CD8-positive, alpha-beta memory T cell (primary cell): ENCODE measurements at places on chromosomes 1 and 21. TPM values are rescaled to one million over a fixed set of nuclear protein-coding genes. Genes with fewer than 3 reads are reported as not detected.

GRCh38 chr1:184289825-184290550 lies 96.8 kb upstream of the C1orf21 start:
- DNase-seq = no peak

GRCh38 chr1:32889731-32890278 lies 3.5 kb downstream of the HPCA start:
- no peak for DNase-seq

GRCh38 chr1:17377325-17377953 lies 5.4 kb downstream of the PADI6 start:
- no peak for DNase-seq

- DNase-seq = no peak
Measured at GRCh38 chr21:41358193-41359166, 3.3 kb upstream of the MX2 start.

DNA sequence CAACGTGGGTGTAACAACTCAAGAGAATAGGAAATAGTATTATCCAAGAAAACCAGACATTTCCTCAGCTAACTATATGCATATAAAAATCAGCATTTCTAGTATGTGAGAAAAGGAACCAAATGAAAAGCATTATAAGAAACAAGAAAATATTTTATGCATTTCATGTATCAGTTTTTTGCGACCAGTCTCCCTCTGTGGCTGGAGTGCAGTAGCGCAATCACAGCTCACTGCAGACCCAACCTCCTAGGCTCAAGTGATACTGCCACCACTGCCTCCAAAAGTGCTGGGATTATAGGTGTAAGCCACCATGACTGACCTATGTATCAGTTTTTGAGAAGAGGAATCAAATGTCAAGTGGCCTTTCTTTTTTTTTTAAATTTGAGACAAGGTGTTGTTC lies 31.0 kb downstream of the SLC16A1 start:
- DNase-seq = no peak

DNA sequence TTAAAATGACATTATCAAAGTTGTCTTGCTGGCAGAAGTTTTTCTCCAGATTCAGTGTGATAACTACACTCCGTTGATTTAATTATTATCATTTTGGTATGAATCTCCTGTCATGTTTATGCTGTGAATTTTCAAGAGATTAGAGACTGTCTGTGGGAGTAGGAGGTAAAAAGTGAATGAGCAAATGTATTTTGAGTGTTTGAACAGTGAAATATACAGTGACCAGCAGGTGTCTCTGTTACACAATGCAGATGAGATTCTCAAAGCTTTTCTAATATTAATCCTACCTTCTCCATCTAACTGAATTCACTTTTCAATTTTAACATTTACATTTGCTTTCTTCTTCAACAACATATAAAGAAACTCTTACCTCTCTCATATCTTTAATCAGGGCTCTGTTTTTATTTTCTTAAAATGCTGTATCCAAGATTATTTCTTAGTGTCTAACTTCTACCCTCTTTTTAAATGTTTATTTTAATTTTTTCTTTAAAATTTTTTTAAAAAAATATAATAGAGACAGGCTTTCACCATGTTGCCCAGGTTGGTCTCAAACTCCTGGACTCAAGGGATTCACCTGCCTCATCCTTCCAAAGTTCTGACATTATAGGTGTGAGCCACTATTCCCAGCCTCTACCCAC lies 20.9 kb upstream of the HSPA13 start:
- DNase-seq = peak; percentile 25

- no peak for DNase-seq
Measured at GRCh38 chr1:19877821-19878636, 4.2 kb upstream of the OTUD3 start.

DNA sequence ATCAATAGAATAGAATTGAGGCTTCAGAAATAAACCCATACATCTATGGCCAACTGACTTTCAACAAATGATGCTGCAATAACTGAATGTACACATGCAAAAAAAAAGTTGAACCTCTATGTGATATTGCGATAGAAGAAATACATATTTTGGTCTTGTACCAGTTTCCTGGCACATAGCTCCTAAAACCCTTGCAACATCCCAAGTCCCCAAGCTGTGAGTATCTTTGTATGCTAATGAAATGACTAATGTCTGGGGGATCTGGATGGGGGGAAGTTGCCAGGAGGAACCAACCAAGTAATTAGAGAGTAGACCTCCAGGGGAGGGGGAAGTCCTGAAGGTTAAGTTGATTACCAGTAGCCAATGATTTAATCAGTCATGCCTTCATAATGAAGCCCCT lies 24.4 kb downstream of the BLZF1 start:
- DNase-seq = no peak

GRCh38 chr1:162639718-162640117 lies 7.5 kb downstream of the DDR2 start:
- DNase-seq = no peak

- DNase-seq = no peak
Measured at GRCh38 chr1:35838693-35839245, 31.0 kb downstream of the AGO4 start.

GRCh38 chr1:238248356-238248755 lies 357.6 kb upstream of the ZP4 start:
- DNase-seq = no peak

DNA sequence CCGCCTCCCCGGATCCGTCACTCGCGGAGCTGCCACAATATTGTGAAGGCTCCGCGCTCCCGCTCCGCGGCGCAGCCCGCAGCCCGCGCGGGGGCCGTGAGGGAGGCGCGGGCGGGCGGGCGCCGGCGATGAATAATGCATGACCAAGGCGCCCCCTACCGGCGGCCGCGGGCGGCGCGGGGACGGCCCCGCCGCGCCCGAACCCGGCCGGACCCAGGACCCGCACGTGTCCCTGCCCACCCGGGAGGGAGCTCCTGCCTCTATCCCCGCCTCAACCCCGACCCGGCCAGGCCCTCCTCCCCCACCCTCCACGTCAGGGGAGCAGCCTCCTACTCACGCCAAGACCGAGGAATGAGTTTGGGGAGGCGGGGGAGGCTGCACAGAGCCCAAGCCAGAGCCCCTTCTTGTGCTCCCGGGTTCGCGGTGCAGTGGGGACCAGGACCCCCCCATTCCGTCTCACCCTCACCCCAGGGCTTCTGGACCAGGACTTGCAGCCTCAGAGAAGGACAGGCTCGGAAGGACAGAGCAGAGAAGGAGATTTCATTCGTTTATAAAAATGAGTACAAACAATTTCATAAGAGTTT lies 70.8 kb upstream of the CASZ1 start:
- peak; percentile 58 for DNase-seq

- no peak for DNase-seq
Measured at GRCh38 chr1:29105822-29106221, 17.9 kb downstream of the TMEM200B start.

DNA sequence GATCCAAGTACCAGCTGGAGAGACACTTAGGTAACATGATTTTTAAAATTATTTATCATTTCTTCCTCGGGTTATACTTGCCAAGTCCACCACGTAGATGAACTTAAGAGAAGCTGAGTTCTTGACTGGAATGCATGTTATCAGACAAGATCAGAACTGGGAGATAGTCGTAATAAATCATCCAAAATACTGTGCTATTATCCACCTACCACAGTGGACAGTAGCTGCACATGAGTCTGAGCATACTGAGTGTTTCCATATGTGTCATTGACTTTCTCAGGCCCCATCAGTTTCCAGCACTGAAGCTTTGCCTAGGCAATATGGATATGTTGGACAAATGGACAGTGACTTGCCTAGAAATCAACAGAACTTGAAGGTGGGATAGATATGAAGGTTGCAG lies 77.9 kb upstream of the RRP15 start:
- no peak for DNase-seq

- DNase-seq = no peak
Measured at GRCh38 chr1:78054559-78054958, 8.8 kb downstream of the GIPC2 start.

- DNase-seq = no peak
Measured at GRCh38 chr1:2811533-2811918, 10.0 kb upstream of the TTC34 start.

DNA sequence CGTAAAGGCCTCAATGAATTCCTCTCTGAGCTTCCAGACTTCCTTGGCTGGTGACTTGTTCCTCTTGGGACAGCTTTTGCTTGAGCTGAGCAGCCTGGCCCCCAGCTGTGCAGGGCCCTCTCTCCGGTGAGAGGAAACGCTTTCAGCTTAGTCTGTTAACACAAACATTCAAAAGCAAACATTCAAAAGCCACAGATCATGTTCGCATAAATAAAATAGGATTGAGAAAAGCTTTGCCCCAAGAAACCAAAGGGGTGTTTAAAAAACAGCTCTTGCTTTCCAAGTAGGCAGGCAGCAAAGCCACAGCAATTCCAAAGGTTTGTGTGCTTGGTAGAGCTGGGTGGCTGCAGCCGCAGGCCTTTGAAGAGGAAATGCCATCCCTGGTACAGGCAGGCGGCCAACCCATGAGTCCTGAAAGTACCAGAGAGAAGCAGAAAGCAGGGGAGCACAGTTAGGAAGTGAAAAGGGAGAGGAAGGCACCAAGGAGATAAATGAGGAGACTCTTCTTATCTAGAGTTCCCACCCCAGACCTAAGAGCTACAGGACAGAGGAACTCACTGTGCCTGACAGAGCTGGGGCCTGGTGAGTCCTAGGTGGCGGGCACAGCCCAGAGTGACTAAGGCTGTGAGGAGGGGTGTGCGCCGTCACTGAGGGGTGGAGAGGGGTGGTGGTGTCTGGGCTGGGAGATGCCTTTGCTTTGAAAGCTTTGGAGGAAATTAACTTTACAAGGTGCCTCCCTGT lies 48.4 kb downstream of the CCN1 start:
- no peak for DNase-seq

DNA sequence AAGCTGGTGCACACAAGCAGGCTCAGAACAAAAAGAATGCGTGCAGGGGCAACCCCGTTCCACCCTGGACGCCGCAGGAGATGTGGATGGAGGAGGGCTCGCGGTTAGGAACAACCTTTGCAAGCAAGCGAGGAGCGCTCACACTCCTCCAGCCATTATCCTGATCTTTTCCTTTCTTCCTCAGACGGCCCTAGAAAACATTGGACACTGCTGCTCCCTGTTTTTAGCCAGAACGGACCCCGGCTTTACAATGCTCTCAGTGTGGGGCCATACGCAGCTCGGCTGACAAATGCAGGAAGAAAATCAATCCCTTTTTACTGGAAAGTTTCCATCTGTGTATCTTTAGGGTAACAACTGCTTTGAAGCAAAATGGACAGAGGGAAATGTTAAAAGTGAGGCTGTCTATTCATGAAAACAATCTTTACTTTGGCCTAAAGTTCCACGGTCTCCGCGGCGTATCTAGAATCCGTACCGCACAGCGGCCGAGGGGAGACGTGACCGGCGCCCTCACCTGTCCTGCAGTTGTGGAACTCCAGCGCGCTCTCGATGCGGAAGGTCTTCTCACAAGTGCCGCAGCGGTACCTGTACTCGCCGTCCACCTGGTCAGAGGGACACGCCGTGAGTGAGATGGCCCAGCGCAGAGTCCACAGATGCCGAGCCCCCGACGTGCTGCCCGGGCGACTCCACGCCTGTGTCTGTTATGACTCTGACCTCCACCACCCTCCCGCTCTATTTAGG lies 44.0 kb downstream of the PRDM15 start:
- DNase-seq = no peak

DNA sequence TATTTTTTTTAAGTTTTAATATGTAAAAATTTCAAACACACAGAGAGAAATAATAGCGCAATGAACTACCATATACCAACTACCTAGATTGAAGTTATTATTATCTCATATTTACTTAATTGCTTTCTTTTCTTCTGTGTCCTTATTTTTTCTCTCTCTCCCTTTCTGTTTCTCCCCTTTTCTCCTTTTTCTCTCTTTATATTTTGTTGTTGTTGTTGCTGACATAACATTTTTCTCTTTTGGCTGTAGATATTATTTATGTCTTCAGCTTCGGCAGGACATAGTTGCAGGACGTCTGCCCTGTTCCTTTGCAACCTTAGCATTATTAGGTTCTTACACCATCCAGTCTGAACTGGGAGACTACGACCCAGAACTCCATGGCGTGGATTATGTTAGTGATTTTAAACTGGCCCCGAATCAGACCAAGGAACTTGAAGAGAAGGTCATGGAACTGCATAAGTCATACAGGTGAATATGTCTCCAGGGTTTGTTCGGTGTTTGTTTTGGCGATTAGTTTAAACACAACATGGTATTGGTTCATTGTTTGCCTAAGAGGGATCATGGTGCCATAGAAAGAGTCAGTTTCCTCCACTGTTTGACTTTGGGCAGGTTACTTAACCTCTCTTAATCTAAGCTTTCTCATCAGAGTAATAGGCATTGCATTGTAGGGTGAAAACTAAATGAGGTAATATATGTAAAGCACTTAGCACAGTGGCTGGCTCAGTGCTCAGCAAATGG lies 103.8 kb downstream of the EPB41 start:
- no peak for DNase-seq

The MROH9 gene
- not detected for total RNA-seq

The USP1 gene
- 102 TPM for total RNA-seq

The SSX2IP gene
- total RNA-seq = 10.4 TPM

The SOX13 gene
- total RNA-seq = 3.1 TPM

The FPGT gene
- 15.3 TPM for total RNA-seq

The TMEM82 gene
- total RNA-seq = not detected

The MTOR gene
- total RNA-seq = 55.2 TPM

The PEAR1 gene
- not detected for total RNA-seq

The LMX1A gene
- total RNA-seq = not detected

The FCGR3A gene
- total RNA-seq = 1.1 TPM

The CALML6 gene
- total RNA-seq = 0.78 TPM
